ENCODE measurements at places on chromosomes 2 and 18. TPM values are rescaled to one million over a fixed set of nuclear protein-coding genes. Genes with fewer than 3 reads are reported as not detected.

Gene STON1
- 2.4 TPM for total RNA-seq

Gene EFR3B
- total RNA-seq = 0.43 TPM

Gene HAAO
- 1.4 TPM for total RNA-seq

Gene CCDC138
- 16.0 TPM for total RNA-seq

Gene PLB1
- total RNA-seq = 0.89 TPM

Gene IL1R1
- 6.8 TPM for total RNA-seq

Gene UPP2
- not detected for total RNA-seq

Gene TUBB6
- total RNA-seq = 8.0 TPM

Gene FN1
- total RNA-seq = 0.16 TPM

Gene IGFBP5
- total RNA-seq = not detected

Gene ARHGEF33
- total RNA-seq = 0.19 TPM

Gene ZNF532
- 2.1 TPM for total RNA-seq

Gene TFCP2L1
- 0.06 TPM for total RNA-seq

All from activated naive CD4-positive, alpha-beta T cell treated with anti-CD3 and anti-CD28 coated beads, Interleukin-2, amount 50 U/mL, for 72 hours (primary cell).